GM04503 (cell line): ENCODE measurements at places on chromosomes 3 and 15.
A peak's percentile ranks its signal among the peaks of the same experiment; 100 is the strongest.

GRCh38 chr3:124998247-124998630 is 57.6 kb downstream of the HEG1 start:
- DNase-seq: no peak

DNA sequence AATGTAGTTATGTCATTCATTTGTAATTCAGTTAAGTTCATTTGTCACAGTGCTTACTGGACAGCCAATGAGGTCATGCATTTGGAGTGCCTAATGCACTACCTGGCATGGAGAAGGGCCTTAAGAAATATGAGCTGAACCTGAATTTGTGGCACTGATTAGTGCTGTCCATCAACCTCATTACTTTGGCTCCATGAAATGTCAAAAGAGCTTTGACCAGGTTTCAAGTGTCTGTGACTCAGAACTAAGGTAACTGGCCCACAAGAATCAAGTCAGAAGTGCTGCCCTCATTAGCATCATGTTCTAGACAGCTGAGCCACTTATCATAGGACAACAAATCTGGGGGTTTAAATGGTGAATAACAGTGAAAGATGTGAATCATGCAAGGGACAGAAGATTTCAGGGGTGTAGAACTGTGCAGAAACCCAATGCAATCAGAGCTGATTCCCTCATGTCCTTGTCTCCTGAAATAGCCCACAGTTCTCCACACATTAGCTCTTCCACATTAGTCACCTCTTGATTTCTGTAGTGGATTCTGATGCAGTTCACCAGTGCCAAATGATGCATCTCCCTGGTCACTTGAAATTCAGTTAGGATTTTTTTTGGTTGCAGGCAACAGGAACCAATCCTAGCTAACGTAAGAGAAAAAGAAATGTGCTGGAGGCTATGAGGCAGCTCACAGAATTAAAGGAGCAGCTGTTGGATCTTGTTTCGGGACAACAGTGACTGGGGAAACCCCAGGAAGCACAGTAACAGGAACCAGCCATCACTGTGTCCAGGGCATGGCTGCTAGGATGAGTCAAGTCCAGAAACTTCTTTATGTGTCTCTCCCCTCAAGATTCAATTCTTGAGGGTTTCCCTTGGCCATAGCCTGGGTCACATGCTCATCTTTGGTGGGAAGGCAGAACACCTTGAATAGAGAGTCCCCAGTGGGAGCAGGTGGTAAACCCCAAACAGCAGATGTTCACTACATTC is 38.7 kb downstream of the CHST2 start:
- peak; percentile 29 for DNase-seq

- no peak for DNase-seq
Observed at GRCh38 chr3:64417816-64418215, 192.6 kb upstream of the PRICKLE2 start.

GRCh38 chr15:100602823-100603393 is 519 bp downstream of the ASB7 start:
- no peak for DNase-seq

- DNase-seq: no peak
Observed at GRCh38 chr3:167886690-167887089, 151.2 kb downstream of the SERPINI1 start.

DNA sequence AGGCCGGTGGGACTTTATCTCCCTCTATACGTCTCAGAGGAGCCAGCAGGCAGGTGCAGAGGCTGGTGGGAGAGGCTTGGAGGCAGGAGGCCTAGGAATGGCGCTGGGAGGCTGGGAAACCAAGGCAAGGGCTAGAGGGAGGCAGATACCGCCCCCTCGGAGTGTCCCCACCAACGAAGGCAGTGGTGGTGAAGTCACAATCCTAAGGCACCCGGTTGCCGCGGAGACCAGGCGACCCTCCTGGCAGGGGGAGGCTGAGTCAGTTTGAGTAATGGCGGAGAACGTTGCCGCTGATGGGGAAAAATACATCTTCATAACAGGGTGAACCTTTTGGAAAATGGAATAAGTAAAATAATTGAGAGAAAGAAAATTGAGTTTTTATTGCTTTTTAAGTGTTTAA is 29.9 kb upstream of the CACNA2D2 start:
- no peak for DNase-seq

DNA sequence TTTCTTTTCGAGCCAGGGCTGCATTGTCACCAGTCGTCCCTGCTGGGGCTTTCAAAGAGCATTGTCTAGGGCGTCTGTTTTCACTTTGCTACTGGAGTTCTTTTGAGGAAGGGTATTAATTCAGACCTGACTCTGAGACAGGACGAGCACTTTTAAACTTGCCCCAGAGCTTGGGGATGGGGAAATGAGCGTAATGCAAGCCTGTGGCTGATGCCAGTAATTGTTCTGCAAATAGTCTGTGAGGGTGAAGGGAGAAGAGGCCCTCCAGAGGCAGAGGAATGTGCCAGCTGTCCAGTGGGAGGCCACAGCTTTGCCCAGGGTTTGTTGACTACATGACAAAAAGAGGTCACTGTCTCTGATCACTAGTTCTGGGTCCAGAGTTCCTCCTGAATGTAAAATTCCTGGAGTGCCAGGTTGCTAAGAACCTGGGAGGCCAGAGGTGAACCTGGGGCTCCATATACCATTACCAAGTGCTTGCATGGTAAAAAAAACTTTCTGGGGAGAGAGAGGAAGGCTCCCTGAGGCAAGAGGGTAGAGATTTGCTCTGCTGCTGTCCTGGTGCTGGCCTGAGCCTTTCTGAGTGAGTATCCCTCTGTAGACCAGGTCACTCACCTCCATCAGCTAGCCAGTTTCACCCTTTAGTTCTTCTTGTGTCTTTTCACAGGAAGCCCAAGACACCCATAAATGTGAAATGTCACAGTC is 14.8 kb downstream of the EEFSEC start:
- no peak for DNase-seq

GRCh38 chr3:186633481-186633880 is 6.7 kb upstream of the FETUB start:
- no peak for DNase-seq

DNA sequence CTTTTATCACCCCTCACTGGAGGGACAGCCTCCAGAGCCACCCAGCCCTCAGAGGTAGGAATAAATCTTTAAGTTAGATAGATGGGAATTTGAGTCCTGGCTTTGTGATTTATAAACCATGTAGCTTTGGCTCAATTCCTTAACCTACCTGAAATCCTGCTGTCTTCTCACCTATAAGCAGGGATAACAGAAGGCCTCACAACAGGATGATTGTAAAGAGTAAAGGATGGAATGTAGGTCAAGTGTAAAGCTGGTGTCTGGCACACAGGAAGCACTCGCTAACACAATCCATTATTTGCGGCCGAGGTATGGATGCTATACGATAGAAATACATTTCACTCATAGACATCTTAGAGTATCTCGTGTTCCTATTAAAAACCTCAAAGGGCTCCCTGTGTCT is 162.9 kb upstream of the LRTM1 start:
- no peak for DNase-seq

DNA sequence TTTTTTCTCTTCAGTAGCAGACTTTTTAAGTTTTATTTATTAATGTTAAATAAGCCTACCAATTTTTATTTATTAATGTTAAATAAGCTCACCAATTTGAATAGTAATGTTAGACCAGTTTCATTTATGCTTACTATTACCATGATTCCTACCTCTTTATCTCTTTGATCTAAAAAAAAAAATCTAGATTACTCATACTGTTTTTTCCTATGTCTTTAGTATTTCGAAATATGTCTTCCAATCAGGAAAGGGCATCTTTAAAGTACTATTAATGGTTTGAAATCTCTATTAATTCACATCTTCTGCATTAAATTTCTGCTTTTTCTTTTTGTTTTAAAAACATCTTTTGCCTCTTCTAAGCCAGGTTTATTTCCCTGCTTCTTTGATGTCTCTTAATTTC is 27.5 kb upstream of the MAPKBP1 start:
- DNase-seq: no peak

DNA sequence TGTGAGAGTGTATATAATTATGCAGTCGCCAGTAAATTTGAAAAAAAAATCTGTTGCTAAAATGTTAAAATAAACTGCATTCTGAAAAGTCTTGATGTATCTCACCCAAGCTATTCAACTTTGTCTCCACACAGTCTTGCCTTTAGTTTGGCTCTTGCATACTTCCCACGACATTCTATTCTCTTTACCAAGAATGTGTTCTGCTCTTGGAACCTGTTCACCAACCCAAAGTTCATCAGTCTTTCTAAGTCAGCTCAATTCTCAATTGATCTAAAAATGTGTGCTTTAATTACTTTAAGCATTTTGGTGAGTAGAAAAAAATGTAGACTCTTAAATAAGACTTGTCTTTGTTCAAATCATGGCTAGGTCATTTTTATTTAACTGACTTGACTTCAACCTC is 657.7 kb upstream of the TBL1XR1 start:
- DNase-seq: no peak

DNA sequence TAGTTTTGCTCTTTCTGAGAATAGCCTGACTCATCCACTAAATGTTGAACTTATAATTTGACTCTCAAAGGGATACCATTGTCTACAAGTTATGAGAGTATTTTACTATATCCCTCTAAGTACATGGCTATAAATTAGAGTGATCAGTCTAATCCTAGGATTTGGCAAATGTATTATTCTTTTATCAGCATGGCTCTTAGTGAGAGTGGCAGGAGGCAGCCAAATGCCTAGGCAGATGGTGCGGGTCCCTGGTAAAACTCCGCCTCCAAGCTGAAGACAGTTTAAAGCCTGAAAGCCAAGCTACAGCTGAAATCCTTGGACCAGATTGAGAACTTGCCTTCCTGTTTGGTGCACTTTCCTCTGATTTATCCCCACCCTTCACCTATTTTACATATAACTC is 631.8 kb downstream of the SQOR start:
- no peak for DNase-seq
